Left cardiac atrium (tissue), 4 donors: ENCODE measurements at places on chromosomes 7 and 10. TPM values are rescaled to one million over a fixed set of nuclear protein-coding genes. Genes with fewer than 3 reads are reported as not detected.

The HACD1 gene
- total RNA-seq, result 104 TPM

The HOXA1 gene
- total RNA-seq, result 0.12 TPM

The TMEM196 gene
- not detected for total RNA-seq

The FFAR4 gene
- 1.4 TPM for total RNA-seq

The DNAJB9 gene
- 30.8 TPM for total RNA-seq

The UCN3 gene
- total RNA-seq, result not detected

The COMMD3 gene
- 74.8 TPM for total RNA-seq

The MTERF1 gene
- total RNA-seq, result 5.5 TPM

The FANK1 gene
- 0.81 TPM for total RNA-seq

The AGR2 gene
- not detected for total RNA-seq

The VPS41 gene
- total RNA-seq, result 49.4 TPM

The PPP1R17 gene
- total RNA-seq, result not detected

The TBXAS1 gene
- 10.0 TPM for total RNA-seq

The TMEM225B gene
- 0.18 TPM for total RNA-seq

The MCU gene
- total RNA-seq, result 16.1 TPM

The GPC2 gene
- total RNA-seq, result 0.58 TPM

The CHAT gene
- not detected for total RNA-seq

The CDHR1 gene
- total RNA-seq, result 0.68 TPM

The C1GALT1 gene
- total RNA-seq, result 21.6 TPM

The GBX1 gene
- total RNA-seq, result 0.56 TPM

The RPP30 gene
- 32.8 TPM for total RNA-seq

The CYP2C9 gene
- 0.18 TPM for total RNA-seq

The CDK14 gene
- total RNA-seq, result 53.5 TPM

The GRID1 gene
- 0.52 TPM for total RNA-seq

The OR2A12 gene
- total RNA-seq, result not detected

The SVOPL gene
- not detected for total RNA-seq

The STAMBPL1 gene
- total RNA-seq, result 8.1 TPM

The HMX3 gene
- not detected for total RNA-seq

The GHRHR gene
- not detected for total RNA-seq

The ZNF679 gene
- not detected for total RNA-seq

The RSPH10B2 gene
- not detected for total RNA-seq

The EPHB6 gene
- 9.3 TPM for total RNA-seq

The KIF11 gene
- 0.39 TPM for total RNA-seq

The WNT16 gene
- total RNA-seq, result not detected

The SH2B2 gene
- total RNA-seq, result 2.4 TPM

The AGR3 gene
- not detected for total RNA-seq

The ANXA8L1 gene
- 5.1 TPM for total RNA-seq

The MDH2 gene
- 374 TPM for total RNA-seq

The LRRC17 gene
- 5.9 TPM for total RNA-seq

The MMD2 gene
- total RNA-seq, result not detected

The STK31 gene
- 0.06 TPM for total RNA-seq

The AUTS2 gene
- 10.5 TPM for total RNA-seq

The ZNF485 gene
- total RNA-seq, result 2.0 TPM

The GJD4 gene
- total RNA-seq, result not detected

The FAM13C gene
- 11.9 TPM for total RNA-seq

The CALML3 gene
- total RNA-seq, result not detected

The TFR2 gene
- total RNA-seq, result 0.29 TPM

The CYP26C1 gene
- not detected for total RNA-seq

The ECHDC3 gene
- total RNA-seq, result 55.7 TPM

The ZNF425 gene
- 1.0 TPM for total RNA-seq

The CTAGE4 gene
- 1.3 TPM for total RNA-seq

The FAM237B gene
- total RNA-seq, result not detected

The TRIM50 gene
- total RNA-seq, result 0.56 TPM

The ZNF117 gene
- 7.9 TPM for total RNA-seq

The C10orf71 gene
- total RNA-seq, result 54.1 TPM

The PSMG3 gene
- total RNA-seq, result 14.3 TPM

The SLC39A12 gene
- total RNA-seq, result not detected
